ENCODE measurements at places on chromosomes 4 and X. TPM values are rescaled to one million over a fixed set of nuclear protein-coding genes. Genes with fewer than 3 reads are reported as not detected.

- peak; percentile 25 for DNase-seq
Measured at GRCh38 chrX:150544222-150544787, 24.1 kb upstream of the MTM1 start.

GRCh38 chr4:163404580-163404979 is 60.9 kb downstream of the NPY5R start:
- peak; percentile 8 for DNase-seq

- DNase-seq: no peak
Measured at GRCh38 chr4:73612032-73612431, 8.2 kb downstream of the RASSF6 start.

GRCh38 chrX:1059576-1060561 is 152.6 kb downstream of the CRLF2 start:
- no peak for DNase-seq

- no peak for DNase-seq
Measured at GRCh38 chr4:86927843-86928395, 6.9 kb upstream of the AFF1 start.

- peak; percentile 71 for DNase-seq
Measured at GRCh38 chr4:95572304-95572991, 23.7 kb upstream of the UNC5C start.

- no peak for DNase-seq
Measured at GRCh38 chr4:73998040-73999011, at the start of gene CXCL5. TSS of gene CXCL5 (minus strand) at chr4:73998677. CDS start at chr4:73998581, 96 bp downstream.

- DNase-seq: no peak
Measured at GRCh38 chr4:164337219-164337944, 416.5 kb upstream of the SMIM31 start.

DNA sequence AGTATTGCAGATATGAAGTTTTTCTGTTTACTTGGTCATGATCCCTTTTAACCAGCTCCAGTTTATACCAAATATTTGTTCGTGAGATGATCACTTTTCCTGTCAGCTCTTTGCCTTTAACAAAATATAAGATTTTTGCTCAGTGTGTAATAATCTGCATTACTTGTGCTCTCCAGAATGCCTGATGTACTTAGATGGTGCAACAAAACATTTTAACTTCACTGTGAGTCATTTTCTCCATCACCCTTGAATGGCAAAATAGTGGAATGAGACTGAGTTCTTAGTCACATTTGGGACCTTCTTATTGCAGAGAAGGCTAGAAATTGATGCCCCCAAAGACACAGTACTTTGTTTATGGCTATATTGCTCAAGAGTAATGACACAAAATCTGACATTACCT is 252.0 kb downstream of the FRMPD4 start:
- no peak for DNase-seq

GRCh38 chr4:89119836-89120235 is 8.5 kb downstream of the TIGD2 start:
- DNase-seq: no peak

DNA sequence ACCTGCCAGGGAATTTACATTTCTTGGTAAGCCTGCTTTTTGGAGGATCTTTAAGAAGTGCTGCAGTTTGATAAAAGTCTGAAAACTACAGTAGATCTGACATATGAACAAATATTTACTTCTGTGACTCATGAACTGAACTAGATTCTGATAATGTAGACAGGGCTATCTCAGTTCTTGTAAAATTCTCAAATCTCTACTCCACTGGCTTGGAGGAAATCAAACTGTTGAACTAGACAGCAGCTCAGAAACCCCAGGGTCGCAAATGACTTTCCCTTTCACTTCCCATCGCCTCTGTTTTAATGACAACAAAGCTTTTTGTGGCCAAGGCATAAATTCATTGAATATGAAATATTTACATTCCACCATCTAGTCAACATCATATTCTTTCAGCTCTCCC is 15.4 kb upstream of the OCIAD1 start:
- DNase-seq: no peak

DNA sequence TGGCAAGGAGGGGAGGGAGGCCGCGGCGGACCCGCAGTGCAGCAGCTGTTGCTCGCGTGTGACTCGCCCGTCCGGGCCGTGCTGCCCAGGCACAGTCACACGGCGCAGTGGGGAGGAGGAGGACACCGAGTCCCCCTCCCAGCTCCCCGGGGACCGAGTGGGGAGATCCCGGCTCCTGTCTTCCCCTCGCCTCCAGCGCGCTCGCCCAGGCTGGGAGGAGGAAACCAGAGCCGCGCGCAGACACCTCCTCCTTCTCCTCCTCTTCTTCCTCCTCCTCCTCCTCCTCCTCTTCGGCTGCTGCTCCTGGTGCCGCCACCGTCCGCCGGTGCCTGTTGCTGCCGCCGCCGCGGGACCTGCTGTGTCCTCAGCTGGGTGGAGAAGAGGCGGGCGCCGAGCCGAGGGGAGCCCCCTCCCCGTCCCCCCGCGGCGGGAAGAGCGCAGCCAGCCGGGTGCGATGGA is at the start of gene TBC1D1:
TBC1D1 (plus strand) TSS at position 284 of the 459 bp plus-strand sequence. CDS start 11,012 bp downstream, outside the sequence.
- no peak for DNase-seq

DNA sequence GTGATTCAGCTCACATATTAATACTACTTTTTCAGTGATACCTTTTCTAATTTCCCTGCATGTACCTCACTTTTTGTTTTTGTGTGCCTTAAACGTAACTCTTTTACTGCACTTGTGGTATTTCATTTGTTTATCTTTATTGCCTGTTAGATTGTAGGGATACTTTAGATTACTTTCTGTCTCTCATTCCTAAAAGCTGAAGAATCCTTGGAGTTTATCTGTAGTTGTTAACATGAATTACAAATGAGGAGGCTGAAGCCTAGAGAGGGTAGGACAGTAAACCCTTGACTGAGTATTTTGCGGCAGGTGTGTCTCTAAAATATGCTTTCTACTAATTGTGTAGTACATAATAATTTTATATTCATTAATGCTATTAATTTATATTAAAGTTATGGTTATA is 34.9 kb downstream of the BMP2K start:
- no peak for DNase-seq

DNA sequence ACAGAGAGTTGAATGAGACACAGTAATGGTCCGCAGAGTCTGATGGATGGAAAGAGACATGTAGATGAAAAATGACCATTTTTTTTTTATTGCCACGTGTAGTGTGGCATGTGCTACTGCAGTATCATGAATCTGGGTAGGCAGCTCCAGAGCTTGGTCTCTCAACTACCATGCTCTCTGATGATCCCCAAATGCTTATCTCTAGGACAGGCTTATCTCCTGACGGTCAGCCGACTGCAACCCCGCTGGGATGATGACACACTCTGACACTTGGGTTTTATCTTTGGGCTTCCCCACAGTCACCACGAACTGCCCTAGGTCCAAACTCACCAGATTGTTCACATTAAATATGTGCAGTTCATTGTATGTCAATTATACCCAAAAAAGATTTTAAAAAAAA is 239.7 kb downstream of the QDPR start:
- no peak for DNase-seq

Gene CYSLTR1
- total RNA-seq: not detected

Gene DMRTC1B
- not detected for total RNA-seq

Gene TCEAL3
- total RNA-seq: 5.6 TPM

Gene EDNRA
- 0.13 TPM for total RNA-seq

Gene TMPRSS11F
- total RNA-seq: 0.18 TPM

Gene TSC22D3
- 24.9 TPM for total RNA-seq
